HEK293T (cell line): ENCODE measurements at places on chromosomes 4 and X.

DNA sequence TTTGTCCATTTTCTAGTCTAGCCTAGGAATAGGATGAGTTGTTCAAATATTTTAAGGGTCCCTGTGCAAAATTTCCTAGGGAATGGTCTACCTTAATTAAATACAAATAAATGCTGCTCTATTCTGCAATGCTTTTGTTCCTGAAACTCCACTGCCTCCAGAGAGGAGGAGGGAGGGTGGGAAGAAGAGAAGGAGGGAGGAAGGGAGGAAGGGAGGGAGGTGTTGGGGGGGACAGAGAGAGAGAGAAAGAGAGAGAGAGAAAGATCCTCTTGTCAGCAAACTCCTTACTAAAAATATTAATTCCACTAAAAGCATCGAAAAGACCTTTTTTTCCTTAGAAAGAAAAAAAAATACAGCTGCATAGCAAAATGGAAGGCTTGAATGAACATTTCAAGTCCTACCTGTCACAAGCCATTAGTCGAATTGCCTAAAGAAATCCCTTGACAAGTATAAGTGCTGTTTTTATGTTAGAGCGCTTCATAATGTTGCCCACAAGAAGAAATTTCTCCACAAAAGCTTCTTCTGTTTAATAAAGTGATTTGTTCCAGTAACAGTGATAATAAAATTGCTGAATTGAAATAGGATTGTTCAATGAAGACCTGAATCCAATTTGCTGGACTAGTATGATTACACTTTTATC is 106.0 kb downstream of the NKX6-1 start:
- no peak for DNase-seq

DNA sequence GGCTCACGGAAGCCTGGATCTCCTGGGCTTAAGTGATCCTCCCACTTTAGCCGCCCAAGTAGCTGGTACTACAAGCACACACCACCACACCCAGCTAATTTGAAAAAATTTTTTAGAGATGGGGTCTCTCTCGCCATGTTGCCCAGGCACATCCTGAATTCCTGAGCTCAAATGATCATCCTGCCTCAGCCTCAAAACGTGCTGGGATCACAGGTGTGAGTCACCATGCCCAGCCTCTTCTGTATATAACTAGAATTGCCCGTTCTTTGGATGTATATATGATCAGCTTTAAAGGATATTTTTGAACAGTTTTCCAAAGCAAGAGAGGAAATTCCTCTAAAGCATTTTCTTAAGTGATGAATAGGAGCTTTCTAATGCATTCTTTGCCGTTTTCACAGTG is 22.7 kb downstream of the ZFP42 start:
- no peak for DNase-seq

DNA sequence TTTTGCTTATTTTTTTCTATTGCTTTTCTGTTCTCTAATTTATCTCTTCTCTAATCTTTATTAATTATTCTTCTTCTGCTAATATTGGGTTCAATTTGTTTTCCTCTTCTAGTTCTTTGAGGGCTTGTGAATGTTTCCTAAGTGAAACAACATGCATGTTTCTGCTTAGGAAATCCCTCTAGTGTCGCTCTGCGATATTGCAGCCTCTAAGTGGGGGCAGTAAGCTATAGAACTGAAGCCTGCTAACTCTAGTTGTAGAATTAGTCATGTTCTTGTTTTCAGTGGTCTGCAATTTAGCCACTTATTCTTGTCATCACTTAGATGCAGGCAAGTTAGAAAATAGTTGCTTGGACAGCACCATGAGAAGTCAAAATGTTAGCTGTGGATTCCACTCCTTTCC is 222.6 kb downstream of the SPIN4 start:
- DNase-seq = no peak

- DNase-seq = no peak
Measured at GRCh38 chrX:13377550-13377934, 57.7 kb upstream of the ATXN3L start.

DNA sequence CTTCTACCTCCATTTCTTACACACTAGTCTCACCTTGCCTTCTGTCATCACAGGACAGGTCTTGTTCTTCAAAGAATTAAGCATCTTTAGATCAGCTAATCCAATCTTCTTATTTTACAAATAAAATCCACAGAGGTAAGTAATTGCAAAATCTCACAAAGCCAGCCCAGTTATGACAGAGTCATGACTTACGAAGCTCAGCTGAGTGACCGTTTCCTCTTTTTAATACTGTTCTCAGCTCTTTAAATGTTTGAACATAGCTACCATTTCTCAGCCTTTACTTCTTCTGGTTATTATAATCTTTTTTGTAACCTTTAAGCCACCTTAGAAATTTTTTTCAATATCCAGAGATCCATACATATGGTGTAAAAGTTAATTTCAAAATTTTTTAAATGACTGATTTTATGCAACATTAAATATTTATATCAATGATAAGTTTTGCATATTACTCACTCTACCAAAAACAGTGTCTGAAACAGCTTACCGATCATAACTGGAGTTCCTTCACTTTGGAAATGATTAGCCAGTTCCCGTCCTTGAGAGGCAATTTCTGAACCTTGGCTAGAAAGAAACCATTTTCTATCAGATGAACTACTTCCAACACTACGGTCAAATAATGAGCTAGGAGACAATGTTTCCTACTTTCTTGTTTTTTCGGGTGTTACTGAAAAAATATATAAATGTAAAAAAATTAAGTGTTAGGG is 8.8 kb downstream of the ANKRD37 start:
- DNase-seq = no peak

GRCh38 chr4:61872983-61873382 is 672.9 kb downstream of the ADGRL3 start:
- no peak for DNase-seq

- DNase-seq = no peak
Measured at GRCh38 chr4:82268826-82269193, 105.0 kb downstream of the HNRNPD start.

DNA sequence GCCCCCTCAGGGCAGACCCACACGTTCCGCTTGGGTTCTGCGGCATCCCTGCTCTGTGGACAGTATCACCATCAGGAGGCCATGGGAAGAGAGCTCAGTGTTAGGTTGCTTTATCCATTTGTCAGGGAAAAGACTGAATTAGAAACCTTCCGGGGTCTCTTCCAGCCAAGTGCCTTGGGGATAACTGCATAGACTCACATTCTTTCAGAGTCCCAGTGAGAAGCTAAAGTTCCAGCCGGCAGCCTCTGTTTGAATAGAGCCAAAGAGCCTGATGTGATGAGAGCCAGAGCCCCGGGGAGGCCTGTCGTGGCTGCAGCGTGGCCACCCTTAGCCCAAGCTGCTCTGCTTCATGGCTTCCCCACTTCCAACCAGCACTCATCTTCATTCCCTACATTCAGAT is 85.2 kb downstream of the FHDC1 start:
- DNase-seq = no peak

DNA sequence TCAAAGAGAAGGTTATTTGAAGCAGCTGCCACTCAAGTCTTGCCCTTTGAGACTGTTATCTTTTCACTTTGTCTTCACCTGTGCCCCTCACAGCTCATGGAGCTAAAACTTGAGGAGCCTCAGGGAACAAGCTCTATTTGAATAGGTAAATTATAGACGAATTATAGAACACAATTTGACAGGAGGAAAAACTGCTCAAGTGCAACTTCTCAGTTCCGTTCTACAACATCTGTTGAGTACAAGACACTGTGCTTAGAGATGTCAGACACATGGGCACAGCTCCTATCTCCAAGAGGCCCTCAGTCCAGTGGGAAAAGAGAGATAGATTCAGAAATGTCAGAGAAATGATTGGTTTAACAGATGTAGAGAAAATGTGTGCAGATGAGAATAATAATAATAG is 5.1 kb downstream of the PPP1R2C start:
- DNase-seq = no peak

DNA sequence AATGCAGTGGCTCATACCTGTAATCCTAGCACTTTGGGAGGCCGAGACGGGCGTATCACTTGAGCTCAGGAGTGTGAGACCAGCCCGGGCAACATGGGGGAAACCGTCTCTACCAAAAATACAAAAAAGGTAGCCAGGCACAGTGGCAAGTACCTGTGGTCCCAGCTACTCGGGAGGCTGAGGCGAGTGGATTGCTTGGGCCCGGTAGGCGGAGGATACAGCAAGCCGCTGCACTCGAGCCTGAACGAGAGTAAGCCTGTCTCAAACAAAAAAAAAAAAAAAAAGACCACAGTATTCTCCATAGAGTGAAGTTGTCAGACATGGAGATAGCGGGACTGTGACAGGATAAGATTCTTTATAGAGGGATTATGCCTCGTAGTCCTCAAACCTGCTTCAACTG is 76.1 kb upstream of the SH3RF1 start:
- no peak for DNase-seq

DNA sequence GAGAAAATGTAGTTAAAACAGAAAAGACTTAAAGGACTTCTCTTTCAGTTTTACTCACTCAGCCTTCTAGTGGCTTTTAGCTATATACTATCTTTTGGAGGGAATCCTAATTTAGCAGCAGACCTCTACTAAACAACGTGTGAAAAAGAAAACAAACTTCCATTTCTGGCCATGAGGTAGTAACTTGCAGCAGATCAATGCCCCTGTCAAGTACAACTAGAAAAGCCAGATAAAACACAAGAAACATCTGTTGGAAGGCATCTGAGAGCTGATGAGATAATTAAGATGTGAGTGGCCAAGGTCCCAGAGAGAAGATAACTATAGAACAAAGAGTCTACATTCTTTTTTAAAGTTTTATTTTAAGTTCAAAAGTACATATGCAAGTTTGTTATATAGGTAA is 101.7 kb downstream of the CORIN start:
- DNase-seq = no peak

DNA sequence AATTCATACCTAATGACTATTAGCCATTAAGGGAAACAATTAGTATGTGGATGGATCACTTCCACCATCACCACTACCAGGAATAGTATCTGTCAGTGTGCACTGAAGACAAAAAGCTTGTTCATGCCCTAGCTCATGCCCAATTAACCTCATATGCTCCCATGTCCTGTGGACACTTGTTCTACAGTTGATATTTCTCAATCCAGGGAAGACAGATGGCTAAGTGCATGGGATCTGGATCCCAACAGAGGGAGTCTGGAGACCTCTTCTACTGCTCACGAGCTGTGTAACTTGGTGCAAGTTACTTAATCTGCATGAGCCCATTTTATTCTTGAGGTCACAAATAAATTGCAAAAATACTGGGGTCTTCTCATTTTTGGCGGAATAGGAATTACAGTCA is 23.7 kb downstream of the AMOT start:
- DNase-seq = no peak

- peak; percentile 9 for DNase-seq
Measured at GRCh38 chr4:29970626-29971025, 749.5 kb upstream of the PCDH7 start.

GRCh38 chr4:55338486-55338885 is 7.6 kb upstream of the SRD5A3 start:
- DNase-seq = no peak

- no peak for DNase-seq
Measured at GRCh38 chr4:1997712-1998111, 11.1 kb downstream of the NELFA start.

DNA sequence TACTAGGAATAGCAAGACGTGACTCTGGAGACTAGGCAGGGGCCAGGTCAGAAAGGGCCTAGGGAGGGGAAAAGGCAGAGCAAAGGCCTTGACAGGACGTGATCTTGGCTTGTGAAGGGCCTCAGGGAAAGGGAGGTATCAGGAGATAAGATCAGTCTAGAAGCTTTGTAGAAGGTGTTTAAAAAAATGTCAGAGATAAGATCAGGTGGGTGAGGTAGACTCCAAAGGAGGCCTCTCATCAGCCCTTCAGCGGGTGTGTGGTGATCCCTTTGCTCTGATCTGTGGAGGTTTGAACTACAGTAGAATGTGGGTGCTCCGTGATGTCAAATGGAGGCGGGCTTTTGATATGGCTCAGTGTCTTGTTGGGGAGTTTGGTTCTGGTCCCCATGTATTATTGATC is 78.8 kb upstream of the PRPS1 start:
- DNase-seq = no peak

DNA sequence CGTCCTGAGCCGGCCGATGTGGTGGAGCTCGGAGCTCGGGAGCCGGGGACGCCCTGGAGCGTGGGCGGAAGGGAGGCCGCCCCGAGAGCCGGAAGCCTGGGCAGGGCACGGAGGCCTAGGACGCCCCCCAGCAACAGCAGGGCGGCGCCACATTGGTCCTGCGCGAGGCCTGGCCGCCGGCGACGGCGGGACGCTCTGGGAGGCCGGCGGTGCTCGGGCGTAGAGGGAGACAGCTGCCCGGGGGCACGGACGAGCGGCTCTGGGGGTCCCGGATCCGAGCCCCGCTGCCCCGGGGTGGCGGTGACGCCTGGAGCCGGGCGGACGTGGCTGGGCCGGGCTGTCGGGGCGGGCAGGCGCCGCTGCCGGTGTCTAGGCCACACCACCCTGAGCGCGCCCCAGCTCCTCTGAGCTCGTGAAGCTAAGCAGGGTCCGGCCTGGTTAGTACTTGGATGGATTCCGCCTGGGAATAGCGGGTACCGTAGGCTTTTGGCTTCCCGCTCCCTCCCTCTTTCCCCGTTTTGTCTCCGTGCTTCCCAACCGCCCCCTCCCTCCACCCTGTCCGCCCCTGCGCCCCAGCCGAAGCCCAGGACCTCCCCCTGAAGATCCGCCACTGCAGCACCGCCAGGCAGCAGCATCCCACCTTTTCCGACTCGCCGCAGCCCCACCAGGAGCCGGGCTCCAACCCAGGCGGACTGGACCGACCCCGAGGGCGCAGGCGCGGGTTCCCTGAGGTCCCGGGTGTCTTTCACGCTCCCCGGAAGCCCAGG is 12.1 kb downstream of the FRG2 start:
- DNase-seq = no peak

DNA sequence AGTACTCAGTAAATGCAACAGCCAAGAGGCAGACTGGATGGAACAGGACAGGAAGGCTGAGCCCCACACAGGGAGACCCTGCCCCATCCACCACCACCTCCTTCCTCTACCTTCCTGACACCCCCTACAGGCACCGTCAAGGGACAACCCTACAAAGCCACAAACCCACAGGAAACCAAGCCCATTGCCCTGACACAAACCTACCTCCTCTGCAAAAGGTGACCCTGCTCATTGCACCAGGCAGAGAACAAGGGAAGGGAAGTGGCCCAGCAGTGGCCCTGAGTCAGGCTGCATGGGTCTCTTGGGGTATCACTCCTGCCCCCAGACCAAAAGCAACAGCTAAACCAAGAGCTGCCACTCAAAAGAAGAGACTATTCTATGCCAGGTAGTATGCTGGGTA is 21.0 kb downstream of the JAKMIP1 start:
- no peak for DNase-seq

- DNase-seq = no peak
Measured at GRCh38 chr4:86944964-86945781, 10.4 kb downstream of the AFF1 start.

DNA sequence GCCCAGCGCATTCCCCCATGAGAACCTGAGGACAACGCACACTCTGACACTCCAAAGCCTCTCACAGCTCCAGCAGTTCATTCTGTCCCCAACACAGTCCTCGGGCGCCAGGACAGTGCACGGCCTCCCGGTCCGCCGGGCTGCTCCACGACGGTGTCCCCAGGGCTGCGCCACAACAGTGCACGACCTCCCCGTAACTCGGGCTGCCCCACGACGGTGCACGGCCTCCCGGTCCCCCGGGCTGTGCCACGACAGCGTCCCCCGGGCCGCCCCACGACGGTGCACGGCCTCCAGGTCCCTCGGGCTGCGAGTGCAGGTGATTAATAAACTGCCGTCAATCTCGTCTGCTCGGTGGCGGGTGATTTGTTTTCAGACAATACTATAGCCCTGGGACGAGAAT is 585.1 kb upstream of the FRG1 start:
- no peak for DNase-seq
